NCI-H1417 treated with DMSO at 0.1 percent for 48 hours (cell line): ENCODE measurements at places on chromosomes 12 and 14.

DNA sequence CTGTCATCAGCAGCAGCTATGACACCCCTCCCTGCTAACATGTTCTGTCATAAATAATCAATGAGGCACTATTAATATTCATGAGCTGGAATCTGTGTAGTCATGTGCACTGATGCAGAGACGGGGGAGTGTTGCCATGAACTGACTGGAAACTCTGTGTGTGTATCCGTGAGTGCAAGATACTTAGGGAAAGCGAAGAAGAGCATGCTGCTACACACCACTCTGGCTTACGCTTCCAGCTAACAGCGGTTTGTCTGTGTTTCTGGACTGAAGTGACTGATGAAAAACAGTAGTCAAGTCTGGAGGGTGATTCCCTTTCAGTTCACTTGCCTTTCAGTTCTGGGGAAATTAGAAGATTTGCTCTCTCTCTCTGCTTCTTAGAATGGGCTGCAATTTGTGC is 249.4 kb downstream of the PDZRN4 start:
- no peak for DNase-seq

- no peak for DNase-seq
Observed at GRCh38 chr14:73211251-73212040, 25.9 kb upstream of the PAPLN start.

DNA sequence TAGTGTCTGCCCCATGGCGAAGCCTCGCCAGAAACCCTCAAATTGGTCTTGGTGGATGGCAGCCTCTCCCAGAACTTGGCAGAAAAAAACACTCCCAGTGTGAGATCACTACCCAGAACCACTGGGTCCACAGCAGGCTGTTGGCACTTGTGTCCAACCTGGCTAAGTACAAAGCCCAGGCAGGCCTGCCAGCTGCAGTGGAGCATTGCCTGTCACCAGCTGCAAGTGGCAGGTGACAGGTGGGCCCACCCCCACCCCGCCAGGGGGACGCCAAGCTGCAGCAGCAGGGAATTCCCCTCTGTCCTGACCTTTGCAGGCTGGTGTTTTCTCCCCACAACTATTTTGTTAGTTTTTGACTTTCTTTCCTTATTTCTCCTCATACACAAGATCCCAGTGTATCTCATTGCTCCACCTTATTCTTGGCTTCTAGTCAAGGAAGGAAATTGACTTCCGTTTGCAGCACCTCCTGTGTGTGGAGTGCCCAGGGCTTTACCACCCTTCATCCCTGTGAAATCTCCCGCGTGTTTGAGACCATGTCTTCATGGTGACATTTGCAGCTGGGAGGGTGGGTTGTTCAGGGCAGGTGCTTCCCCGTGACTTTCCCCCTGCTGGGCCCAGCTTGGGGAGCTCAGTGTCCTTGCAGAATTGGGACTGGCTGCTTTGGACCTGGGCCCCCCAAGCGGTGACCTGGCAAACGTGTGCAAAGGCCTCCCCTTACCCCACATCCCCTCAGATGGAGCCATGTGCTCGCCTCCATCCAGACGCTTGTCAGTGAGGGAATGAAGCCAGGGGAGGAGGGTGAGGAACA is 73.8 kb upstream of the RIN3 start:
- DNase-seq = no peak

GRCh38 chr12:132454933-132455418 is 35.0 kb upstream of the FBRSL1 start:
- DNase-seq = no peak

DNA sequence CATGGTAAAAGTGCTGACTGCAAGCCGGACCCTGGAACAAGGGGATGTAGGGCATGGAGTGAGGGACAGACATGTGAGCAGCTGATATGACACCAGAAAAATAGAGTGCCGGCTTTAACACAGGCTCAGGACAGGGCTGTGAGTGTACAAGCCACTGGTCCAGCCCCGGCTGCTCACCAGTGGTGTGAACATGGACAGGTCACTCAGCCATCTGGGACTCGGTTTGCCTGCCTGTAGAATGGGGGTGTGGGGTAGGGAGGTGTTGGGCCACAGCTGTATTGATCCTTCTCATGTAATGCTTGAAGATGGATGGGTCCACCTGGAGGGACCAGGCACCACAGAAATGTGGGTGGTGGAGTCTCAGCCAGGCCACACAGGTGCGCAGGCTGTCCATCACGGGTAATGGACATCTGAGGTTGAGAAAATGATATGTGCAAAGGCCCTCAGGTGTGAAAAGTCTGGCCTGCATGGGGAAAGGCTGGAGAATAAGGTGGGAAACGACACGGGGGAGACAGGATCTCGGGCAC is 10.6 kb upstream of the KRT74 start:
- DNase-seq = no peak
